Calu3 (cell line): ENCODE measurements at places on chromosomes 5 and 9.

GRCh38 chr5:64767959-64768357, 533 bp downstream of the SREK1IP1 start:
- H3K4me3 ChIP-seq, result peak overlapping the region; percentile 97
- H3K4me1 ChIP-seq, result peaks cover 33% of the 10 kb centered on the region
- H3K27ac ChIP-seq, result peak overlapping the region; percentile 99

DNA sequence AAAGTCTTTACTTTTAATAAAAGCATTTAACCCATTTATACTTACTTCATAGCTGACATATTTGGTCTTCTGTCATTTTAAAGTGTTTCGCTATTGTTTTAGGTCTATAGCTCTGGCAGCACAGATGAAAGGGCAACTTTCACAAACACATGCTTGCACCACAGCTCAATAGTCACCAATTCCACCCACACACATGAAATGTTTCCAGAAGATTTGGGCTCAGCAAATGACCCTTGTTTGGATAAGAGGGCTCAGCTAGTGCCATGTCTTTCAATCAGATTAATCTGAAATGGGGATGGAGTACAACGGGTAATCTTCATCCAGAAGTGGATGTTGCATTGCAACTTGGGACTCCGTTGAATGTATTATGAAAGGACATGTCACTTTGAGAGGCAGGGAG, 176.0 kb downstream of the FGF18 start:
- DNase-seq, result no peak
- no peak overlapping the region for H3K27ac ChIP-seq
- H3K36me3 ChIP-seq, result no peaks in the 10 kb centered on the region
- H3K4me3 ChIP-seq, result no peak overlapping the region
- peaks cover 59% of the 10 kb centered on the region for H3K27me3 ChIP-seq
- peaks cover 10% of the 10 kb centered on the region for H3K4me1 ChIP-seq

- no peaks in the 10 kb centered on the region for H3K4me1 ChIP-seq
- H3K4me3 ChIP-seq, result no peak overlapping the region
- H3K27ac ChIP-seq, result no peak overlapping the region
- DNase-seq, result no peak
- H3K27me3 ChIP-seq, result no peaks in the 10 kb centered on the region
Measured at GRCh38 chr5:92581249-92581648, 999.8 kb downstream of the NR2F1-AS1 start.

DNA sequence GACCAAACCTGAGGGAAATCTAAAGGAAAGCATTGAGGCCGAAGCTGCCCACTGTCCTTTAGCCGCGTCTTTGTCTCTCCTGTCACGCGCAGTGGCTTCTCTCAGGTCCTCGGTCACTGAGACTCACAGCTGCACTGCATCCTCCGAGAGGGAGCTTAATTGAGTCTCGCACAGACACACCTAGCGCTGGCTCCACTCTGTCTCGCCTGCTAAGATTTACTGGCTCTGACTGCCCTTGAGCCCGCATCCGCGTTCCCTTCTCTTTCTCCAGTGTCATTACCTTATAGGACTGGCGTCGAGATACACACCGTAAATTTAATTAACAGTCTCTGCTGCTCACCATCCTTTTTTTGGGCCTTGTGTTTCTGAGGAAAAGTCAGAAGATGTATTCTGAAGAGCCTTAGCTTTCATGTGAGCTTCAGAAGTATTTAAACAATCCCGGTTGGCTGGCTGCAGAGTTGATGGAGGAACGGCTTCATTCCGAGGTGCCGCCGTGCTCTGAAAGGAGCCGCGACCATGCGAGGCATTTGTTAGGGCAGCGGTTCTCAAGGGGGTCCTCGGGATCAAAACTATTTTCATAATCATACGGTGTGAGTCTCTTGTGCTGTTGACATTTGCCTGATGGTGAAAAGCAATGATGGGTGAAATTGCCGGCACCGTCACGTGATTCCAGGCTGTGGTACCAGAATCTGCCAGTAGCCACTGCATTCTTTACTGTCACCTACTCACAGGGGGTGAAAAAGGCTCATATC, 58.3 kb downstream of the GPR107 start:
- no peaks in the 10 kb centered on the region for H3K27me3 ChIP-seq
- no peak overlapping the region for H3K27ac ChIP-seq
- H3K4me1 ChIP-seq, result no peaks in the 10 kb centered on the region
- H3K4me3 ChIP-seq, result no peak overlapping the region
- peaks cover 4% of the 10 kb centered on the region for H3K36me3 ChIP-seq

DNA sequence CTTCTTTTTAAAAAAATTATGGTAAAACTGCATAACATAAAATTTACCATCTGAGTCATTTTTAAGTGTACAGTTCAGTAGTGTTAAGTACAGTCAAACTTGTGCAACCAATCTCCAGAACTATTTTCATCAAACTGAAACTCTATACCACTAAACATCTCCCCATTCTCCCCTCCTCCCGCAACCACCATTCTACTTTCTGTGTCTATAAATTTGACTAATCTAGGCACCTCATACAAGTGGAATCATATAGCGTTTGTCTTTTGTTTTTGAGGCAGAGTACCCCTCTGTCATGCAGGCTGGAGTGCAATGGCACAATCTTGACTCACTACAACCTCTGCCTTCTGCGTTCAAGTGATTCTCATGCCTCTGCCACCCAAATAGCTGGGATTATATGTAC, 24.0 kb upstream of the EBF1 start:
- no peak for DNase-seq
- peaks cover 13% of the 10 kb centered on the region for H3K4me1 ChIP-seq
- H3K27ac ChIP-seq, result no peak overlapping the region
